Stimulated activated CD8-positive, alpha-beta memory T cell treated with anti-CD3 and anti-CD28 coated beads, Interleukin-4, amount 100 ng/mL, for 1 hour (primary cell): ENCODE measurements at places on chromosomes 2 and 18.

DNA sequence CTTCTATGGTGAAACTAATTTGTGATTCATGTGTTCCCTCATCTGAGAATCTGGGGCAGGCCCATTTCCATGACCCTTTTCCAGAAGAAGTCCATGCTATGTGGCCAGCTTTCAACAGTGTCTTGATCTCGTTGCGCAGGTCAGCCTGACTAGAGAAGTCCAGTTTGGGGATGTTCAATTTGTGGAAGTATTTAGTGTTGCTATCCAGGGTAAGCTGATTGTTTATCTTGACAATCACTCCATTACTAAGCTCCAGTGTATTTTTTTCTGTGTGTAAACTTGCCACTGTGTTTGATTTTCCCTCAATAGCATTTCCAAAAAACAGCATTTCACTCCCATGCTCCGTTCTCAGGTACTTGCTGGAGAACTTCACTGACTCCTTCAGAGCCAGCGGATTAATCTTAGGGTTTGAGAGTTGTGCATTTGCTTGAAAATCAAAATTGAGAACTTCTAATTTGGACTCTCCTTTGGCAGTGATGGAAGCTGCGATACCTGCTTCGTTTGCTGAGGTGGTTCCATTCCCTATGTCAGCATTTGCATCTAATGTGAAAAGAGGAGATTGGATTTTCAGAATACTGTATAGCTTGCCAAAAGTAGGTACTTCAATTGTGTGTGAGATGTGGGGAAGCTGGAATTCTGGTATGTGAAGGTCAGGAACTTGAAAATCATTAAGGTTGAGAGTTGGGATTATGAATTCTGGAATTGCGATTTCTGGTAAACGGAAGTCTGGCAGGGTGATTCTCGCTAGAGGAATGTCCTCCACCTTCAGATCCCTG, 35.7 kb downstream of the APOB start:
- DNase-seq: no peak

GRCh38 chr2:39411181-39411944, 25.7 kb downstream of the MAP4K3 start:
- DNase-seq: no peak

DNA sequence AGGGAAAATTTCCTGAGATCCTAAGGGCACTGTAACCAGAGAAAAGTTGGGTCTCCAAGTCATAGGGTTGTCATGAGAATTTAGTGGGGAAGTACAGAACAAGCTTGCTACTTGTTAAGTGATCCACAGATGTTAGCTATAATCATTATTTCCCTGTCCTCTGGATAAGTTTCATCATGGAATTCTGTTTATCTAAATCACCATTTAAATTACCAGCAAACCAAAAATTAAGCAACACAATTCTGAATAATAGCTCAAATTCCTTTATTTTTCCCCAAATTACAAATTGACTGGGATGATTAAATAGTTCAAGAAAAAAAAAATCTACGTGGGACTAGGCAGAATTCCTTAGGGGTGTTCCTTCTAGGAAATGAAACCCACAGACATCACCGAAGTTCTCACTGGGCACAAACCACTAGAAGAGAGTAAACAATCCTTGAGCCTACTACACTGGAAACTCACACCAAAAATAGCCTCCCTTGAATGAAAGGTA, 159.5 kb downstream of the COL6A3 start:
- no peak for DNase-seq

- DNase-seq: no peak
These were observed 4.4 kb downstream of the ADCYAP1 start for GRCh38 chr18:908758-909724.

DNA sequence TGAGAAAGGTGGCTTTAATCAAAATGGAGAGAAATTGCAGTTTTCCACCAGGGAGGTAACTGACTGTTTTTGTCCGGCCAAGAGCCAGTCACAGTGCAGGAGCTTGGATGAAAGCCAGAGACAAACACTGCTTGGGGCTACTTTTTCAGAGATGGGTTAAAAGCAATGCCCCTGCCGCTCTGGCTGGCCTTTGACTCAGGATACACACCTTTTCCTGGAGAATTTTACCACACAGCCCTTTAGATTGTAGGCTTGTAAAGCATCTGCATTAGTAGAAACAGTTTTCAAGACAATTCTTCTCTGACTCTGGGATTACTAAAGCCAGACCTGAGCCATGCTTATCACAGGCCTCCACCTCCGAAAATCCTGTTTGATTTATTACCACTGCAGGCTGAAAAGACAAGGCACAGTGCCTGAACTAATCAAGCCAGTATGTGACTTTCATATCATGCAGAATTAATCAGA, 79.7 kb downstream of the CCBE1 start:
- no peak for DNase-seq

DNA sequence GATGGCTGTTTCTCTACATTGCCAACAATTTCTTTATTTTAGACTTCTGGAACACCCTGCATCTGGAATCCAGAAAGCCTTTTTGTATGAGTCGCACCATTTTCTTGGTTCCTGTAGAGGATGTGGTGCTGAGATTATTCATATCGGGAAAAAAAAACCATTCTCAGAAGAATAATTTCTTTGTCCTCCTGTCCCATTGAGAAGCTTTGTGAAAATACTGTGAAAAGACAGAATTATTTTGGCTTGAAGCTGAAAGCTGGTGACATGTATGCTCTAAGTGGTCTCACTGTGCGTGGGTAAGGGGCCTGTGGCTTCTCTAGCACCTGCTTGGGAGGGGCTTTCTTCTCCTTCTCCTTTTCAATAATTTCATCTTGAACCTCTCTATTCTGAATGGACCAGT, 138.4 kb downstream of the FAM210A start:
- DNase-seq: no peak

- DNase-seq: no peak
These were observed 4.3 kb upstream of the TFCP2L1 start for GRCh38 chr2:121289271-121289670.

GRCh38 chr2:191145769-191146471, 4.9 kb downstream of the STAT4 start:
- no peak for DNase-seq

DNA sequence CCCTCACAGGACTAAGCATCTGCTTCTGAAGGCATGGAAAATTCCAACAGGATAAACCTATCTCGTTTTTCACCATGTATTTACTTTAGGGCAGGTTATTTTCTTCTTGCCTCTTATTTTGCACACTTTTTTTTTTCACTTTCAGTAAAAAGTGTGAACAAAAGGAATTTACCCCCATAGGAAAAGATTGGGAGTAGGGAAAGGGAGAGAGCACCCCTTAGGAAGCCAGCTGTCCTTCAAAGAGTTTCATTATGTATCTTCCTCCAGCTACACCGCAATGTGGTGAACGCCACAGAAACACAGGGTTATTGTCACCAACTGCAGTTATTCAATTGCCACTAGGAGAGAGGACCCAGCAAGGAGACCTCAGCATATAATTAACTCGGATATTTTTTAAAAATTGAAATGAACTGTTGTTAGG, 286.2 kb upstream of the VRK2 start:
- no peak for DNase-seq
